ENCODE measurements at places on chromosomes 4 and X. TPM values are rescaled to one million over a fixed set of nuclear protein-coding genes. Genes with fewer than 3 reads are reported as not detected.

GRCh38 chr4:146283758-146284651, 69.7 kb downstream of the REELD1 start:
- no peaks in the 10 kb centered on the region for H3K27me3 ChIP-seq
- peaks cover 4% of the 10 kb centered on the region for H3K36me3 ChIP-seq
- no peak for DNase-seq
- H3K27ac ChIP-seq: no peak overlapping the region
- no peak overlapping the region for H3K4me3 ChIP-seq

GRCh38 chr4:40244606-40245005, 47.8 kb downstream of the RHOH start:
- H3K4me1 ChIP-seq: peaks cover 97% of the 10 kb centered on the region
- H3K27ac ChIP-seq: peak overlapping the region; percentile 72
- H3K36me3 ChIP-seq: peaks cover 66% of the 10 kb centered on the region
- H3K4me3 ChIP-seq: no peak overlapping the region
- no peaks in the 10 kb centered on the region for H3K27me3 ChIP-seq
- DNase-seq: no peak

GRCh38 chr4:10608501-10609219, 75.9 kb downstream of the CLNK start:
- H3K36me3 ChIP-seq: no peaks in the 10 kb centered on the region
- no peaks in the 10 kb centered on the region for H3K27me3 ChIP-seq
- no peak for DNase-seq

GRCh38 chr4:146927695-146928094, 18.0 kb downstream of the TTC29 start:
- H3K4me3 ChIP-seq: no peak overlapping the region
- no peaks in the 10 kb centered on the region for H3K36me3 ChIP-seq
- no peaks in the 10 kb centered on the region for H3K4me1 ChIP-seq

- no peak overlapping the region for H3K4me3 ChIP-seq
- no peak overlapping the region for H3K27ac ChIP-seq
- no peaks in the 10 kb centered on the region for H3K27me3 ChIP-seq
- DNase-seq: no peak
- no peaks in the 10 kb centered on the region for H3K4me1 ChIP-seq
- no peaks in the 10 kb centered on the region for H3K36me3 ChIP-seq
Observed at GRCh38 chrX:136825771-136826170, 45.0 kb upstream of the ARHGEF6 start.

- no peak for DNase-seq
- H3K27ac ChIP-seq: no peak overlapping the region
- H3K4me3 ChIP-seq: no peak overlapping the region
- H3K4me1 ChIP-seq: no peaks in the 10 kb centered on the region
Observed at GRCh38 chr4:113919145-113919544, 60.3 kb downstream of the ARSJ start.

DNA sequence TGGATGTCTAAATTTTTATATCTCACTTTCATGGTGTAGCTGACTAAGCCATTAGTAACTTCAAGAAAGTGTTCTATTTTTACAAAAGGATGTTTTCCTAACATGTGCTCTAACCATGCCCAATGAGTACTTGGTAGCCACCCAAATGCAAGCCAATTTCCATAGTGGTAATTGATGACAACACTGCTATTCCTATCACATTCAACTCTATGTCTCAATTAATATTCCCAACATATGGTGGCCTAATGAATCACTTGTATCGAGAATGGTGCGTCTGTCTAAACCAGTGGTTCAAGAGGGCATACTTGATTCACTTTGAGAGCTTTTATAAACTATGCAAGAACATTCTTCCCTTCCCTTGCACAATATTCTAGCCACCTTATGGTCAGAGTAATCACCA, 112.9 kb upstream of the GPRIN3 start:
- H3K4me1 ChIP-seq: no peaks in the 10 kb centered on the region
- no peak overlapping the region for H3K27ac ChIP-seq
- no peaks in the 10 kb centered on the region for H3K36me3 ChIP-seq
- no peak overlapping the region for H3K4me3 ChIP-seq
- no peak for DNase-seq

GRCh38 chrX:12790885-12791256, 341 bp upstream of the PRPS2 start:
- no peaks in the 10 kb centered on the region for H3K36me3 ChIP-seq
- DNase-seq: no peak
- peaks cover 12% of the 10 kb centered on the region for H3K4me1 ChIP-seq
- no peaks in the 10 kb centered on the region for H3K27me3 ChIP-seq

- no peaks in the 10 kb centered on the region for H3K27me3 ChIP-seq
- H3K4me1 ChIP-seq: no peaks in the 10 kb centered on the region
- H3K36me3 ChIP-seq: no peaks in the 10 kb centered on the region
- DNase-seq: no peak
- H3K4me3 ChIP-seq: no peak overlapping the region
Observed at GRCh38 chr4:130131536-130131935, 1035.6 kb downstream of the C4orf33 start.

DNA sequence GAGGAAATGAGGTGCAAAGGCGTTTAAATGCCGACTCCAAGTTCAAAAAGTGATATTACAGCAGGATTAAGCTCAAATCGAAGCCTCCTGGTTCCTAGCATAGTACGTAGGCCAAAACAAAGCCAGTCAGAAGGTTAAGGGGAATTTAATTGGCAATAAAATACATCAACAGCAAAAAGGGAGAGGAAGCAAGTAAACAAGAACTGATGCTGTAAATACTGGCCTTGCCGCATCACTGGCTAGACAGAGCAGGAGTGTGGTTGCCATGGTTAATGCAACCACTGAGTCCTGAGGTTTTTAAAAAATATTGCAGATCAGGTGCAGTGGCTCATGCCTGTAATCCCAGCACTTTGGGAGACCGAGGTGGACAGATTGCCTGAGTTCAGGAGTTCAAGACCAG, 63.2 kb upstream of the FBXW7 start:
- no peak for DNase-seq
- H3K27me3 ChIP-seq: no peaks in the 10 kb centered on the region
- no peaks in the 10 kb centered on the region for H3K4me1 ChIP-seq
- H3K27ac ChIP-seq: no peak overlapping the region
- H3K36me3 ChIP-seq: no peaks in the 10 kb centered on the region

- H3K27ac ChIP-seq: no peak overlapping the region
- no peaks in the 10 kb centered on the region for H3K36me3 ChIP-seq
- no peaks in the 10 kb centered on the region for H3K27me3 ChIP-seq
- H3K4me3 ChIP-seq: no peak overlapping the region
- H3K4me1 ChIP-seq: no peaks in the 10 kb centered on the region
- no peak for DNase-seq
Observed at GRCh38 chrX:11321986-11322385, 28.8 kb downstream of the AMELX start.

DNA sequence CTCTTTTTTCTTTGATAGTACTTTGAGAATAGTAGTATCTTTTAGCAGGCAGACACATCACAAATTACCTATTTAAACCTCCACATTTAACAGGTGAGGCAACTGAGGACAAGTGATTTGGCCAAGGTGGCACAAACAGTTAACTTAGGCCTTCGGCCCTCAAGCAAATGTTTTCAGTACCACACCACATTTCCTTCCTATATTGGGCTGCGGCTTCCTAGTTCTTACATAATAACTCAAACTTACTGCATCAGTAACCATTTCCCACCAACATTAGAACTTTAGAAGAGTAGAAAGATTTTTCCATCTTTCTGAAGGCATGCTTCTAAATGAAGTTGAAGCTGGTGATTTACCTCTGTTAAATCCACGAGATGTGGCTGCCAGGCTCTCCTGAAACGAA, 63.2 kb upstream of the SLC4A4 start:
- H3K36me3 ChIP-seq: no peaks in the 10 kb centered on the region
- H3K27me3 ChIP-seq: no peaks in the 10 kb centered on the region

GRCh38 chr4:174340714-174341113, 57.0 kb downstream of the CEP44 start:
- H3K36me3 ChIP-seq: no peaks in the 10 kb centered on the region
- H3K4me1 ChIP-seq: no peaks in the 10 kb centered on the region
- H3K4me3 ChIP-seq: no peak overlapping the region
- no peaks in the 10 kb centered on the region for H3K27me3 ChIP-seq
- H3K27ac ChIP-seq: no peak overlapping the region

- no peak overlapping the region for H3K27ac ChIP-seq
- no peaks in the 10 kb centered on the region for H3K27me3 ChIP-seq
- no peak for DNase-seq
- H3K4me3 ChIP-seq: no peak overlapping the region
- H3K4me1 ChIP-seq: no peaks in the 10 kb centered on the region
Observed at GRCh38 chrX:28693101-28693500, 105.9 kb downstream of the IL1RAPL1 start.

- no peak overlapping the region for H3K27ac ChIP-seq
- H3K36me3 ChIP-seq: no peaks in the 10 kb centered on the region
- no peaks in the 10 kb centered on the region for H3K4me1 ChIP-seq
- H3K4me3 ChIP-seq: no peak overlapping the region
- no peaks in the 10 kb centered on the region for H3K27me3 ChIP-seq
- DNase-seq: no peak
Observed at GRCh38 chrX:149007423-149007822, 497.7 kb downstream of the IDS start.

GRCh38 chr4:155877971-155878370, 11.9 kb upstream of the ASIC5 start:
- DNase-seq: no peak
- H3K4me1 ChIP-seq: no peaks in the 10 kb centered on the region
- H3K4me3 ChIP-seq: no peak overlapping the region
- no peaks in the 10 kb centered on the region for H3K27me3 ChIP-seq

DNA sequence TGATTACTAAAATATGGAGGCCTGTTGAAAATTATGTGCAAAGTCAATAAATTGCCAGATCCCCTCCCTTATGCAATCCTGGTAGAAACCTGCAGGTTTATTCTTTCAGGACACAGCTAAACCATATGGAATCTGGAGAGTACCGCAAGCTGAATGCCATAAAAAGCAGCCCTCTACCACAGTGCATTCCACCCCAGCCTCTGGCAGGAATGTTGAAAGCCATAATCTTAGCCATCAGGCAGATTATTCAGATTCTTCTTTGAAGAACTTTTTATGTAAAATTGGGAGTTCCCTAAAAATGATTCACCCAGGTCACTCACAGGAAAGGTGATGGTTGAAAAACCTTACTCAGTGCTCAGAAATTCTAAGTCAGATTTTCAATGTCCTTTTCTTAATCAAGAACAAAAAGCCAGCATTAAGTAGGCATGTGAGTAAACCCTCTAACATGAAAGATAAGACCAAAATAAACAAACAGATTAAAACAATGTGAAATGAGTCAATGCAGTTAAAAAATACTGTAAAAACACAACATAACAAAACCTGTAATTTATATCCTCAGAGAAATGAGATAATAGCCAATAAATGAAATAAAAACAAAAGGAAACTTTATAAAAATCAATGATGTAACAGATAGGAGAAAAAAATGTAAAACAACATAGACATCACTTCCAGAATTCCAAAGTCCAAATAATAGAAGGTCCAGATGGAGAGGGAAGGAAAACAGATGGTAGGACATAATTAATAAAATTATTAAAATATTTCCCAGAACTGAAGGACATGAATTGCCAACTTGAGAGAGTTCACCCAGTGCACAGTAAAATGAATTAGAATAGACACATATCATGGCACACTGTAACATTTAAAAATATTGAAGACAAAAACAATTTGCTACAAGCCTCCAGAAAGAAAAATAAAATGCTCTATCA, 226.9 kb downstream of the FSTL5 start:
- no peak for DNase-seq
- H3K4me3 ChIP-seq: no peak overlapping the region
- H3K27me3 ChIP-seq: no peaks in the 10 kb centered on the region
- no peak overlapping the region for H3K27ac ChIP-seq
- H3K36me3 ChIP-seq: no peaks in the 10 kb centered on the region

- DNase-seq: no peak
- no peaks in the 10 kb centered on the region for H3K27me3 ChIP-seq
- no peak overlapping the region for H3K4me3 ChIP-seq
- no peaks in the 10 kb centered on the region for H3K4me1 ChIP-seq
- H3K36me3 ChIP-seq: no peaks in the 10 kb centered on the region
Observed at GRCh38 chrX:24676403-24677024, 17.2 kb upstream of the POLA1 start.

DNA sequence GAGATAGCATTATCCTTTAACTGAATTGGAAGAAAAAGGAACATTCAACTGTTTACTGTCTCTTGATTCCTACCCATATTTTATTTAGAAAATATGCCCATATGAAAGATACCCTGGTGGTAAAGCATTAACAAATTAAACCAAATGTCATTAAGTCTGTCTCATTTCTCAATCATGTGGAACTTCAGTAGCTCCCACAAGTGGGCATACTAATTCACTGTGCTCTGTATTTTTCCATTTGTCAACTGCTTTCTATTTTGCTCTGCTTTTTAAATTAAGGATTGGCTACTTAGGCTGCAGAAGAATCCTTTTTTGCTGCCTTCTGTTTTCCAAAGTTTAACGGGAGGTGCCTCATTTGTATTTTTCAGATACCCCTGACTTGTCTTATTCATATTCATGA, 77.2 kb downstream of the DDIT4L start:
- no peak overlapping the region for H3K4me3 ChIP-seq
- H3K4me1 ChIP-seq: no peaks in the 10 kb centered on the region
- no peak for DNase-seq
- no peaks in the 10 kb centered on the region for H3K27me3 ChIP-seq
- no peak overlapping the region for H3K27ac ChIP-seq

- no peak overlapping the region for H3K27ac ChIP-seq
- no peak for DNase-seq
- no peaks in the 10 kb centered on the region for H3K27me3 ChIP-seq
- peaks cover 6% of the 10 kb centered on the region for H3K36me3 ChIP-seq
- H3K4me1 ChIP-seq: peaks cover 3% of the 10 kb centered on the region
Observed at GRCh38 chrX:21993265-21993664, 38.9 kb upstream of the PHEX start.

- H3K36me3 ChIP-seq: no peaks in the 10 kb centered on the region
- DNase-seq: no peak
- H3K27ac ChIP-seq: no peak overlapping the region
- no peaks in the 10 kb centered on the region for H3K4me1 ChIP-seq
- no peaks in the 10 kb centered on the region for H3K27me3 ChIP-seq
Observed at GRCh38 chrX:151816934-151817333, 82.4 kb downstream of the CNGA2 start.

- H3K4me3 ChIP-seq: no peak overlapping the region
Observed at GRCh38 chr4:184318852-184319251, 101.2 kb upstream of the ENPP6 start.

PABPC1L2B gene
- not detected for total RNA-seq

XAGE1B gene
- total RNA-seq: not detected

CDKL2 gene
- total RNA-seq: 0.38 TPM

TMEM47 gene
- total RNA-seq: not detected

STAP1 gene
- total RNA-seq: 3.6 TPM

MEPE gene
- total RNA-seq: not detected

FOXR2 gene
- not detected for total RNA-seq

All from CD4-positive, alpha-beta T cell (primary cell).